ENCODE measurements at places on chromosomes 16 and 17.

GRCh38 chr17:34367486-34368195, 4.6 kb upstream of the CCL1 start:
- no peak for DNase-seq

GRCh38 chr16:70250748-70251628, 752 bp downstream of the EXOSC6 start:
- peak; percentile 24 for DNase-seq

- no peak for DNase-seq
These were observed 8.6 kb downstream of the ATP2A3 start for GRCh38 chr17:3955673-3955988.

- DNase-seq: no peak
These were observed 58.2 kb downstream of the RAP1GAP2 start for GRCh38 chr17:2854143-2855055.

DNA sequence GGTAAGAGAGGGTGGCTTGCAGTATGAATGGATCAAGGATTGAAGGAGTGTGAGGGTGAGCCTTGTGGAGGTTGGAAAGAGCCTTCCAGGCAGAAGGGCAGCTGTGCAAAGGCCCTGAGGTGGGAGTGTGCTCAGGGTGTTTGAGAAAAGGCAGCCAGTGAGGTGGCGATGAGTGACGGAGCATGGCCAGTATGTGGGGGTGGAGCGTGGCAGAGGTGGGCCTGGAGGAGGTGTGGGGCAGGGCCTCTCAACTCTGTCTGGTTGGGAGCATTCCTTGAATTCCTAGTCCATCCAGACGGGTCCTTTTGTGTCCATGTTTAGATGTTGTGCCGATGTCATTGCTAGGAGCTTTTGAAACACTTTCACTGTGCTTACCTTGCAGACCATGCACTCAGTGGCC, 51.3 kb downstream of the EPN2 start:
- DNase-seq: no peak

DNA sequence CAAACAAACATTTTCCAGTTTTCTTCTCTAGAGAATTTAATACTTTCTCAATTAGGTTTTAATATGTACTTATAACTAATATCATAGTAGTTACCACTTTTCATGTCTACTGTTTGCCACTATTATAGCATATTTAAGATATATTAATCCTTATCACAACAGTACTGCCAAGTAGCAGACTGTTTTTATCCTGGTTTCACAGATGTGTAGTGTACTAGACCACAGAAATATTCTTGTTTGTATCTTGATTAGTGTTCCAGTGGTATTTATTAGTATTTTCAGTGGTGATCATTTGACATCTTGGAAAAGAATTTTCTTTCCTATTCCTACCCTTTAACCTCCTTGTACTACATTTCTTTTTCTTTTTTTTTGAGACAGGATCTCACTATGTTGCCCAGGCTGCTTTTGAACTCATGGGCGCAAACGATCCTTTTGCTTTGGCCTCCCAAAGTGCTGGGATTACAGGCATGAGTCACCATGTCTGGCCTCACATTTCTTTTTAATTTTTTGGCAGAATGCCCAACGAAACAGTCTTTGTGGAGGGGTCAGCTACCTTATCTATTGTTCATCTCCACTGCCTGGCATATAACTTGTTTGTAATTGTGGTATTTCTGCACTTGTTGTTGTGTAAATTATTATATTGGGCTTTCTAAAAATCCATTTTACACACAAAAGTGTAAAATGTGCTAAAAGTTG, 27.2 kb downstream of the MAP2K4 start:
- DNase-seq: no peak

Measured in T-helper 1 cell (primary cell).